ENCODE measurements at places on chromosomes 16 and 17.
A peak's percentile ranks its signal among the peaks of the same experiment; 100 is the strongest.

DNA sequence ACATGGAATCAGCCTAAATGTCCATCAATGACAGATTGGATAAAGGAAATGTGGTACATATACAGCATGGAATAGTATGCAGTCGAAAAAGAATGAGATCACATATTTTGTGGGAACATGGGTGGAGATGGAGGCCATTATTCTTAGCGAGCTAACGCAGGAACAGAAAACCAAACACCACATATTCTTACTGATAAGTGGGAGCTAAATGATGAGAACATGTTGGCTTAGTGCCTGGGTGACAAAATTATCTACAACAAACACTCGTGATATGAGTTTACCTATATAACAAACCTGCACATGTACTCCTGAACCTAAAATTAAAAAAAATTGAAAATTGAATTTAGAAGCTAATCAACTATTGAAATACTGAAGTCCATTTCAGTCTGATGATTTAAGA, 6.1 kb downstream of the ANKS4B start:
- DNase-seq = no peak

- no peak for DNase-seq
Measured at GRCh38 chr17:76421044-76421407, 31.9 kb downstream of the UBE2O start.

DNA sequence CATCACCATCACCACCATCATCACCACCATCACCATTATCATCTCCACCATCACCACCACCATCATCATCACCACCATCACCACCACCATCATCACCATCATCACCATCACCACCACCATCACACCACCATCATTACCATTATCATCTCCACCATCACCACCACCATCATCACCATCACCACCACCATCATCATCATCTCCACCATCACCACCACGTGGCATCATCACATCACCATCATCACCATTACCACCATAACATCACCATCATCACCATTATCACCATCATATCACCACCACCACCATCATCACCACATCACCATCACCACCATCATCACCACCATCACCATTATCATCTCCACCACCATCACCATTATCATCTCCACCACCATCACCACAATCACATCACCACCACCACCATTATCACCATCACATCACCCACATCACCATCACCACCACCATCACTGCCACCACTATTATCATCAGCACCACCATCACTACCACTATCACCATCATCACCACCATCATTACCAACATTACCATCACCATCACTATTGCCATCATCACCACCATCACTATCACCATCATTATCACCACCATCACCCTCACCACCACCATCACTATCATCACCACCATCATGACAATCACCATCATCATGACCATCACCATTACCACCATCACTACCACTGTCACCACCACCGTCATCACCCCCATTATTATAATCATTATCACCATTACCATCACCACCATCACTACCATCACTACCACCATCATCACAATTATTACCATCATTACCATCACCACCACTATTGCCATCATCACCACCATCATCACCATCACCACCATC, 99.1 kb downstream of the DNAH17 start:
- no peak for DNase-seq

DNA sequence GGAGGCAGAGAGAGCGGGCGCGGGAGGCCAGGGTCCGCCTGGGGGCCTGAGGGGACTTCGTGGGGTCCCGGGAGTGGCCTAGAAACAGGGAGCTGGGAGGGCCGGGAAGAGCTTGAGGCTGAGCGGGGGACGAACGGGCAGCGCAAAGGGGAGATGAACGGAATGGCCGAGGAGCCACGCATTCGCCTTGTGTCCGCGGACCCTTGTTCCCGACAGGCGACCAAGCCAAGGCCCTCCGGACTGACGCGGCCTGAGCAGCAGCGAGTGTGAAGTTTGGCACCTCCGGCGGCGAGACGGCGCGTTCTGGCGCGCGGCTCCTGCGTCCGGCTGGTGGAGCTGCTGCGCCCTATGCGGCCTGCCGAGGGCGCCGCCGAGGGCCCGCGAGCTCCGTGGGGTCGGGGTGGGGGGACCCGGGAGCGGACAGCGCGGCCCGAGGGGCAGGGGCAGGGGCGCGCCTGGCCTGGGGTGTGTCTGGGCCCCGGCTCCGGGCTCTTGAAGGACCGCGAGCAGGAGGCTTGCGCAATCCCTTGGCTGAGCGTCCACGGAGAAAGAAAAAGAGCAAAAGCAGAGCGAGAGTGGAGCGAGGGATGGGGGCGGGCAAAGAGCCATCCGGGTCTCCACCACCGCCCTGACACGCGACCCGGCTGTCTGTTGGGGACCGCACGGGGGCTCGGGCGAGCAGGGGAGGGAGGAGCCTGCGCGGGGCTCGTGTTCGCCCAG, 1.2 kb upstream of the CBX4 start:
- DNase-seq = no peak

GRCh38 chr17:75831032-75831571, 13.1 kb downstream of the UNC13D start:
- DNase-seq = no peak

- no peak for DNase-seq
Measured at GRCh38 chr16:67773099-67773498, 33.3 kb downstream of the RANBP10 start.

DNA sequence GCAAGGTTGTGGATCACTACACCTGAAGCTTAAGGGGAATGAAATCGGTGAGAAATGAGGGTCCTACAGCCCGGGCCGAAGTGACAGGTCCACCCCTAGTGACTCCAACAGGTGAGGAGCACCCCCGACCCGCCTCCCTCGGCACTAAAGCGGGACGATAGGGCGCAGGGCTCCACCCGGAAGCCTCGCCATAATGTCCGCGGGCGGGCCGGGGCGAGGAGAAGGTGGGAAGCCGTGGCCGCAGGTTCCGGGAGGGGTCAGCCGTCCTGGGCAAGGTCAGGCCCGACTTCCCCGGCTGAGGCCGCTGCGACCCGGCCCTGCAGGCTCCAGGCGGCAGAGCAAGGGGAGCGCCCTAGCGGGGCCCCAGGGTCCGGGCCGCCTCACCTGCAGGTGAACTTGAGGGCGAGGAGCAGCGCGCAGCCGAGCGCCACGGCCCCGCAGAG, 543 bp downstream of the TXNDC11 start:
- peak; percentile 44 for DNase-seq

GRCh38 chr17:82528484-82529265, 9.1 kb downstream of the FOXK2 start:
- DNase-seq = peak; percentile 87

GRCh38 chr16:56317998-56318826, 107.1 kb downstream of the AMFR start:
- DNase-seq = peak; percentile 67

DNA sequence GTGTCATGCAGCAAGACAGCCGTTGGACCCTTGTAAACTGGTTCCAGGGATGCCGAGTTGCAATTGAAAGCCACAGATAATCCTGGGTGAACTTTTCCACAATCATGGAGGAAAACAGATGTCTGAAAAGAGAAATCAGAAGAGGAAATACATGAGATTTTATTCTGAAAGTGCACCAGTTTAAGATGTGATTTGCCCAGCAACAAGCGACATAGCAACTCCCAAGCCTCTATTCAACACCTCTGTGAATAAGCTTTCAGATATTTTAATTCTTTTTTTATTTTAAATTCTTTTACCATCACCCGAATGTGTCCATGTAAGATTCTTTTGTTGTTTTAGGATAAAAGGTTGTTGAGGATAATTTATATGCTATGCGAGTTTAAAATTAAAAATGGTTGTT, 46.0 kb downstream of the PKD1L3 start:
- no peak for DNase-seq

DNA sequence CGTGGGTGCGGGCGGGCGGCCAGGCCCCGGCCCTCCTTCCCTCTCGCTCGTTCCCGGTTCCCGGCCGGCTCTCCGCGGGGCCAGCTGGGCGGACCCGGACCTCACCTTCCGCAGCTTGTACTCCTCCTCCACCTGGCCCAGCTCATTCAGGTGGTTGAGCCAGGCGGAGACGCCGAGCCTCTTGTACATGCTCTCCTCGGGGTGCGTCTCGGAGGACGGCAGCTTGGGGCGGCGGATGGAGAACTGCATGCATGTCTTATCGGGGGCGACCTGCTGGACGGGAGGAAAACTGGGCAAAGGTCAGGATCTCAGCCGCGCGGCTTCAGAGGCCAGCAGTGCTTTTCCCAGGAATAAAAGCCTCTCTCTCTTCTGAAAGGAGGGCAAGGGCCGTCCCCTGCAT, 85.4 kb downstream of the TBC1D16 start:
- DNase-seq = no peak

- no peak for DNase-seq
Measured at GRCh38 chr16:4486126-4486893, 10.1 kb downstream of the HMOX2 start.

DNA sequence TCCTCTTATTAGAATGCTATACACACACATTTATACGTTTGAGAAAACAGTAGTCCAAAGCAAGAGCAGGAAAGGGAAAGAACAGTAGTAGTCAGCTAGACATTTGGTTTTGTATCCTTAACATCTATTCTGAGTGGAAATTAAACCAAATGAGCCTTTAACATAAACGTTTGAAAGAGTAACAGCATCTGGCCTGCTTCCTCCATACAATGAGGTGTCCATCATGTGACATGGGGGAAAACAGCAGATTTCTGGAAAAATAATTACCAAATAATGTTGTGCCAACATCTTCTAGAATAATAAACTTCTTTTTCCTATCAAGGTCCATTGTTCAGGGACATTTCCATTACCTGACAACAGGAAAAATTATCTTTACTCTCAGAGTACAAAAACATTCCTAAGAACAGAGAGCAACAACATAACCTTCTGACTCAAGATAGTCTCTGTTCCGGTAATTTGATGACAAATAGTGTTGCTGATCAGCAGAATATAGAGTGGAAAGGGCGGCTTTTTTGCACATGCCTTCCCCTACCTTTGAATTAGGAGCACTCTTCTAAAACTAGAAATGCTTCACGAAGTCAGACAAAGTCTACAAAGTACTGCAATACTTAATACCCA, 20.2 kb downstream of the CYTH1 start:
- DNase-seq = no peak

GRCh38 chr16:82990155-82990554, 363.4 kb downstream of the CDH13 start:
- DNase-seq = peak; percentile 58

- no peak for DNase-seq
Measured at GRCh38 chr17:17540935-17541639, 44.9 kb upstream of the RASD1 start.

- no peak for DNase-seq
Measured at GRCh38 chr16:53281280-53281679, 153.0 kb upstream of the RBL2 start.

GRCh38 chr16:8751481-8752311, 45.7 kb downstream of the TMEM186 start:
- DNase-seq = peak; percentile 78

DNA sequence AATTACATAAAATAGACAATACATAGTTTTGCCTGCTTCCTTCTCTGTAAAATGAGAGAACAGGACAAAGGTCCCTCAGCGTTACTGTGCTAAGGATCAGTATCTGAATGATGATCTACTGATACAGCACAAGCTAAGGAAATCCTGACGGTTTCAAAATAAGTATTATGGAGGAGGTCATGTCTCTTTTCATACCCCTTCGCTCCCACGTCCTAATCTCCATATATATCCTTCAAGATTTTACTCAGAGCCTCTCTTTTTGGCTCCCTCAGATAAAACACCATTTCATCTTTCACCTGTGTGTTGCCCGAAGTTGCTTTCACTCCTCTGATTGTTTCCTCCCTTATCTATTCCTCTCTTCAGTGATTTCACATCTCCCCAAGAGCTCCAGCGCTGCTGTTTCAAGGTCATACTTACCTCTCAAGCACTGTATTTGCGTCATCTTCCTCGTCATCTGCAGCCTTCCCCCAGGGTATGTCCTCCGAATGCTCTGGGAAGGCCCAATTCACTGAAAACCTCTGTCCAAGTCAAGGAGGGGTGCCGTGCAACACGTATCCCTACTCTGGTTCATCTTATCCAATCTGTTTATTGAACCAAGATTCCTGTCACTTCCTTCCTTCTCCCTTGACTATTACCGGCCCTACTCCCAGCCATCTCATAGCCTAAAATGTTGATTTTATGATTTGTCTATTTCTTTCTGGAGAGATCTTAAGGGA, 1.2 kb upstream of the BLTP2 start:
- DNase-seq = no peak

DNA sequence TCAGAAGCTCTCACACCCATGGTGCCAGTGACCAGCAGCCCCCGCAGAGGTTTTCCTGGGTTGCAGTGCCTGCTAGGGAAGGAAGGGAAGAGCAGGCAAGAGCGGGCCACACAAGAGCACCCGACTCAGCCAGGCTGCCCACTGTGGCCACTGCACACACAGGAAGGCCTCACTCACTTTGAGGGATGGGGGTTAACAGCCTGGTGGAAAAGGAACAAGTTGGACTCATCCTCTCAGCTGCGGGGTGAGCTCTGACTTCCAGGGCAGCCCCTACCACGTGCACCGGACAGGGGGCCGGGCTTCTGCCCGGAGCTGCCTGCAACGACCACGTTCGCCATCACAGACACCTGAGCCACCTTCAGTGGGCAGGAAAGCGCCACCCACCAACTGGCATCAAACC, 8.1 kb downstream of the P4HB start:
- no peak for DNase-seq

GRCh38 chr16:4894276-4895150, 42.4 kb downstream of the PPL start:
- DNase-seq = no peak

DNA sequence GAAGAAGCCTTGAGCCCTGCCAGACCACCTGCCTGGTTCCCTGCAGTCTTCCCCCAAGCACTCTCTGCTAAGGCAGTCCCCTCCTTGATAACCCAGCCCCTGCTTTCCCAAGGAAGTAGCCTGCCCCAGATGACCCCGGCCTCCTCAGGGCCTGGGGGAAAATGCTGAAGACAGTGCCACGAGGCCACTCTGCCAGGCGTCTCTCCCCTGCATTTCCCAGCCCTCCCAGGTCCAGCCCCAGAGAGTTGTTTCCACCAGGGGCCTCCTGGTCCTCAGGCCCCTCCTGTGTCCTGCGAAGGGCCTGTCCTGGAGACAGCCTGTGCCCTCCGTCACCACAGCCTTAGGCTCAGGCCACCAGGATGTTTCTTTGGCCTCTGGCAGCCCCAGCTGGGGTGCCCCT, 96.4 kb downstream of the CCDC182 start:
- DNase-seq = no peak

DNA sequence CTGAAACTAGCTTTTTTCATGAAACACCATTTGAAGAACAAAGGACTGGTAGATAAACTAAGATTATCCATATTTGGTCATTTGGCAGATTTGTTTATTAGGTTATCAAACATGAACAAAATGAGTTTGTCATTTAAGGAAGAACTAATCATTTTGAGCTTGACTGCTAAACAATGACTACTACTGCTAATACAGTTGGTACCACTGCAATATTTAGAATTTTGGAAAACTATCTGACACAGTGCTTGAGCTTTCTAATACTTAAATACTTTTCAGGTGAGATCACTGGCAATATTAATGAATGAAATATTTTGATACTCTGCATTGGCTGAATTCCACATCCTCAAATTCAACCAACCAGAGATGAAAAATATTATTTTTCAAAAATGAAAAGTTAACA, 47.2 kb downstream of the MED13 start:
- DNase-seq = peak; percentile 3

GRCh38 chr17:75010683-75011400, 1.6 kb upstream of the MRPL58 start:
- peak; percentile 89 for DNase-seq

GRCh38 chr17:6610011-6610410, 30.5 kb downstream of the KIAA0753 start:
- DNase-seq = peak; percentile 4

GRCh38 chr16:25065899-25066298, 45.6 kb upstream of the LCMT1 start:
- no peak for DNase-seq
